ENCODE measurements at places on chromosomes 1 and 21.

GRCh38 chr1:16072095-16072494, 1.4 kb downstream of the FAM131C start:
- no peak for DNase-seq

DNA sequence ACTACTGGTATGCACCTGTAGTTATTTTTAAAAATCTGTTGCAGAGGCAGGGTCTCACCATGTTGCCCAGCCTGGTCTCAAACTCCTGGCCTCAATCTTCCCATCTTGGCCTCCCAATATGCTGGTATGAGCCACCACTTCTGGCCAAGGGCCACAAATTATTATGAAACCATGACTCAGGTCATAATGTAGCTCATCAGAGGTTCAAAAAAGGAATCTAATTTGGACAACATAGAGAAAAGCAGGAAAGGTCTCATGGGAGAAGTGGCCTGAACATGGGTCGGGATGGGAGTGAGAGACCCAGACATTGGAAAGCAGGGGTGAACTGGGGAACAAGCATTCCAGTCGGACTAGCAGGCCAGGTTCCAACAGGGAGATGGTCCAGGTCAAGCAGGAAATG, 45.2 kb upstream of the C1orf198 start:
- no peak for DNase-seq

DNA sequence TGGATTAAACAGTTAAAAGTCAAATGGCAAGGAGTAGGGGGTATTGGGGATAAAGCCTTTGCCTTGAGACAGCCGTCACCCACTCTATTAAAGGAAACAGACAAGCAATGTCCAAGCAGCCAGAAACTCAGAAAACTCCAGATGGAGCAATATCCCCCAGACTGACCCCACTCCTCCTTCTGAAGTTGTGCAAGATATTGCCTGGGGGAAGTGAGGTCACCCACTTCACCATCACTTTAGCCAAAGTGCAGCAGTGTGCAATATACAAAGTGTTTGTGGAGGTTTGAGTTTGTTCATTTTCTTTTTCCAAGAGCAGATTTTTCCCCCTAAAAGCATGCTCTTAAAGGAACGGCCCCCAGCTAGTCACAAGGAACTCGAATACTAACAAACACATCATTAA, 125.1 kb downstream of the ETS2 start:
- no peak for DNase-seq

GRCh38 chr1:42324398-42325013, 10.5 kb downstream of the FOXJ3 start:
- DNase-seq = no peak

DNA sequence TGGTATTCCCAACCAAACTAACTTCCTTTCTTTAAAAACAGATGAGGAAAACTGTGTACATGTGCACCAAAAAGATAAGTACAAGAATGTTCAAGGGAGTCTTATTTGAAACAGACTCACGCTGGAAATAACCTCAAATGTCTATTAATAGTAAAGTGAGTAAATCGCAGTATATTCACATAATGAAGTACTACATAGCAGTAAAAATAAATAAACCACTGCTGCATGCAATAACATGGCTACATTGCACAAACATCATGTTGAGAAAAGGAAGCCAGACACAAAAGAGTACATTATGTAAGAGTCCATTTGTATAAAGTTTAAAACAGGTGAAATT, 5.2 kb upstream of the DENND2D start:
- no peak for DNase-seq

DNA sequence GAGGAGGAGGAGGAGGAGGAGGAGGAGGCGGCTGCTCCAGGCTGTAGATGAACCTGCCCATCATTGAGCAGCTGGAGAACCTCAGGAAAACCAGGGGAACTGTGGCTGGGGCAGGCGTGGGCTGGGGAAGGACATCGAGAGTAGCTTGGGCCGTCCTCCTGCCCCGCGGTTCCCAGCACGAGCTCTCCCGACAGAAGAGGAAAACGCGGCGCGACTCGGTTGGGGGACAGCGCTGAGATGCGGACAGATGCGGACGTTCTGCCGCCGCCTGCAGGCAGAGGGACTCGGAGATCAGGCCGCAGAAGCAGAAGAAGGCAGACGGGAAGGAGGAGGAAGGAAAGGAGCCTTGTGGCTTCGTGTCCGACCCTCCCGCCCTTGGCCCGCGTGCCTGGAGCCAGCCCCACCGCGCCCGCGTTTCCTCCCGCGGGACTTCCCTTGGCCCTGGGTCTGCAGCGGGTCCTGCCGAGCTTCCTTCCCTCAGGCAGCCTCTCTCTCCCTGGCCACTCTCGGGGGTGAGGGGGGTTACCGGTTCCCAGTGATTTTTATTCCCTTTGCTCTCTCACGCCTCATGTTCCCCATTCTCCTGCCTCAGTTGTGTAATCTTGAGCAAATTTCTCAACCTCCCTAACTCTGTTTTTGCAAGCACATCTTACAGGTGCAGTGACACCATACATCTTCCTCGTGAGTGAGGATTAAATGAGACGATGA, 1.7 kb upstream of the TNFRSF9 start:
- no peak for DNase-seq

DNA sequence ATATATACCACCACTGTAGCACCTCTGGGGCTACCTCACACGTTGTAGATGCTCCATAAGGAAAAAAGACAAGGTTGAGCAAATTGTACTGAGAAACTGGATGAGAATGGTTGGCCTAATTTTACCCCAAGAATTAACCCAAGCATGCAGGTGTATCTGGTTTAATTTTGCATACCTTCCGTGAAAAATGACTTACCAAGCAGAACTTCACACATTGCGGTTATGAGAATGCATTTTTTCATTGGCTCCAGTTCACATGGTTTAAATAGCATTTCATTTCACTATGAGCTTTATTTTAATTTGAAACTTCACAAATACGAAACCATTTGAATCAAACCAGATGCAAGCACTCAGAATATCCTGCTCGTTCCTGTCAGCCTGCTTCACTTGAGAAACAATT, 512.2 kb downstream of the LTN1 start:
- DNase-seq = no peak

GRCh38 chr1:50593515-50593914, 170.3 kb upstream of the DMRTA2 start:
- DNase-seq = no peak

- DNase-seq = no peak
Observed at GRCh38 chr1:4275083-4275482, 375.0 kb upstream of the C1orf174 start.

- DNase-seq = no peak
Observed at GRCh38 chr1:54157401-54157800, 4.6 kb upstream of the CDCP2 start.

- no peak for DNase-seq
Observed at GRCh38 chr1:105872817-105873216, 1183.7 kb upstream of the PRMT6 start.

DNA sequence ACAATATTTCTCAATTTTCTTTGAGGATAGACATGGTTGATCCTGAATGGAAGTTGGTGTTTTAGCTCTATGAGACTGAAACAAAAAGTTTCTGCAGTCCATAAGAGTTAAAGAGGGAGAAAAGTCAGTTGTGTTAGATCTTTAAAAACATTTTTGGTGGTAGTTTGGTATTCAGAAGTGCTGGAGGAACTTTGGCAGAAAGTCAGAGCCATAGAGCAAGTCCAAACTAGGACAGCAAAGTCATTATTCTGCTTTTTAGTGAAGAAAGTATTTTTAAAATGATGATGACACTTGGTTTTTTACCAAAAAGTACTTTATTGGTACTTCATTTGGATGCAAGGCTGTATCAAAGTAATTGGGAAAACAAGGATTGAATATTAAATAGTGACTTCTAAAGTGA, 41.8 kb downstream of the FNBP1L start:
- no peak for DNase-seq

- DNase-seq = no peak
Observed at GRCh38 chr1:208238710-208239472, 5.3 kb downstream of the PLXNA2 start.

GRCh38 chr1:30745834-30746208, 11.8 kb downstream of the LAPTM5 start:
- DNase-seq = no peak

Data from kidney epithelial cell (primary cell).